NCI-H2029 (cell line): ENCODE measurements at places on chromosomes 1 and 21.

- DNase-seq, result no peak
These were observed 429.3 kb upstream of the RUNX1 start for GRCh38 chr21:35478161-35479064.

GRCh38 chr1:157167437-157167836, 29.2 kb upstream of the ETV3 start:
- DNase-seq, result no peak

DNA sequence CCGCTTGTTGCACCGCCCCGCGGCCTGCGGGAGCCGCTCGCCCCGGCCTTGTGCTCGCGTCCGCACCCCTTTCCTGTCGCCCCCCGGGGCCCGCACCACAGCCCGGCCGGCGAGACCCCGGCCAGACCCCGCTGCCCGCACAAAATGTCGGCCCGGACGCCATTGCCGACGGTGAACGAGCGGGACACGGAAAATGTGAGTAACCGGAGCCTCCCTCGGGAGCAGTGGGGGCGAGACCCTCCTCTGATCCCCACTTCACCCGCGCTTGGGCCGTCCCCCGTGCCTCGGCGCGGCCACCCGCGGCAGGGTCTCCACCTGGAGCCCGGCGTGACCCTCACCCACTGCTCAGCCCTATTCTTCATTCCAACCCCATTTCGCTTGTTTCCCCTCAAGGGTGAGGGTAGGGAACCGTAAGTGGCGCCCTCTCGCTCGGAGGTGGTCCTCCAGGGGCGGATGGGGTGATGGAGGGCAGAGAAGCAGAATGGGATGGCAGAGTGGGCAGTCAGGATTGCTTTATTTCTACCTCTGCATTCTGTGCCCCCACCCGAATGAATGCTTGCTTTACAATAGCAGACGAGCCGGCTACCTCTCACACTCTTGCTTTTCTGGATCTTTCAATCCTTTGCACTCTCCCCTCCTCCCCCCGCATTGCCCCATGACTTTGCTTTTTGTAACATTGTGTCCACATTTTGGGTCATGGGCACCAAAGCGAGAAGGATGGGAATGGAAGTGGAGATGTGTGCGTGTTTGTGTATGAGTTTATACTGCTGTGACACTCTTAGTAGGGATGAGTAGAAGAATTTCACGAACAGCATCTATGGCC, 954 bp downstream of the MARK1 start:
- no peak for DNase-seq

GRCh38 chr1:12407050-12407961, 177.5 kb downstream of the VPS13D start:
- DNase-seq, result no peak

- DNase-seq, result no peak
These were observed 910 bp downstream of the LCE3A start for GRCh38 chr1:152621993-152622392.

DNA sequence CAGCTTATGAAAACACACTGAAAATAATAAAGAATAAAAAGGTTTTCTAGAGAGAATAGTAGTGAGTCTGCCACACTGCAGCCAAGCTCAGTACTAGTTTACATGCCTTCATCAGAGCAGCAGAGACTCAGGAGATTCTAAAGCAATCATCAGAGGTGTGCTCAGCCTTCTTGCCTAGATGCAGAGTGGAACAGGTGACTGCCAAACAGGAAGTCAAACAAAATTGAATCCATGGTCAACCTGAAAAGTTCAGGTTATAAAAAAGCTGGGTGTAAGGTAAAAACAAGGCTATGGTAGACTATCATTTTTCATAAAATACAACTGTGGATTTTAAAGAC, 165.3 kb upstream of the C1orf105 start:
- DNase-seq, result no peak

DNA sequence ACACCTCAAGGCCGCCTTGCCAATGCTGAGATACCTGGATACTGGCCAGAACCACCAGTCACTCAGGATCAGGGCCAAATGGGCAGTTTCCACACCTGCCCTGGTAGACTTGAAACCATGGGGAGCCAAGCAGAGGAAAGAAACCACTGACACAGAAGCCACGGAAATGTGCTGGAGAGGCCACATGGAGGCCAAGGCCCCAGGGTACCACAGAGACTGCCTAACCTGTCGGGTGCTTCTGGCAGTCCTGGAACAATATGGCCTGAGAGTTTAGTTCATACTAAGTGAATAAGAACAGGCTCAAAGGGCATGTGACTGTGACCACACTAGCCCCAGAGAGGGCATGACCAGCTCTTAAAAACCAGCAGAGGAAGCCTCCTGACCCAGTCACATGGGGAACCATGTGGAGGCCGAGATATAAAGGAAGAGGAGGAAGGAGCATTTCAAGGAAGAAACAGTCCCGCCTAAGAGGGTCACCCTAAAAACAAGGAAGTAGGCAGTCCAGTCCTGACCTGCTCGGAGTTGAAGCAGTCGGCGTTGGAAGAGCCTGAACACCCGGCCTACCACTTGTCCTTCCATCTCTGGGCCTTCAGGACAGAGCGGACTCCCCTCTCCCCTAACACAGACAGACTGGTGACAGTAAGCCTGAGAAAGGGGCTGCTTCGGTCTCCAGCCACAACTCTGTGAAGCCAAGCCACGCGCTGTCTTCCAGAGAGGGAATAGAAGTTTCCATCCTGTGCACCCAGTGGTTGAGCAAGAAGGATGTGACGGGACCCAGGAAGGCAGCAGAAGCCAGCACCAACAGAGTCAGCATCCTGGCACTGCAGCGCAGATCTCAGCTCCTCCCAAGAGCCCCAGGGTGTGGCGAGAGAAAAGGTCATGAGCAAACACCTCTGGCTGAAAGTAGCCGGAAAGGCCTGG, at the start of gene DENND2D:
DENND2D (minus strand) TSS at position 766 of the 921 bp plus-strand sequence; CDS start at position 579, 187 bp downstream.
- DNase-seq, result no peak

DNA sequence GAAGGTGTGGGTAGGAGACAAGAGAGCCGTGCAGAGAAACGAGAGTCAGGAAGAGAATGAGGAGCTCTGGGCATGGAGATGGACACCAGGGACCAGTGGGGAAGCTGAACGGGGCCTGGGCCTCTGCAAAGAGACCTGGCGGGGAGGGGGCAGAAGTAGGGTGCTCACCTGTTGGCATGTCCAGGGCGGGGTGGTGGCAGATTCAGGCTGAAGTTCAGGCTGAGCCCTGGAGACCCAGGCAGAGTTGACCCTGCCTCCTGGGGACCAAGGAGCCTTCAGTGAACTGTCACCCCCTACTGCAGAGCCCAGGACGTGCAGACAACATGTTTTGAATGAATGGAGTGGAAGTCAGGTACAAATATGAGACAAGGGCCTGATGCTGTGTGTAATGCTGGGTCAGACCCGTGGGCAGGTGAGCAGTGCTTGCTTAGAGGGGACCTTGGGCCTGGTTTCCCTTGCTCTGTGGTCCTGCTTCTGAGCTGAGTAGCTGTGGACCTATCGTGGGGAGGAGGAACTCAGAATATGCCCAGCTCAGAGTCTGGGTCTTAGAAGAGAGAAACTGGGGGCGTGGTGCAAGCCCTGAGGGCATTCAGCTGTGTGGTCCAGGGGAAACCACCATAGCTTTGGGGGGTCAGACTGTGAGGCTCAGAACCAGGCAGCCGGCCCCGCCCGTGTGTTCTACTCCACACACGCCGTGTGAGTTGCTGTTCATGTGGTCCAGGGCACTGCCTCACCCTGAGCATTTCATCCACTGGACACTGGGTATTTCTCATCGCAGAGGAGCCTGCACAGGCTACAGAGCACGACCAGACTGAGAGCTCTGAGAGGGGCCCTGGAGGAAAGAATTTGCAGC, 21.3 kb upstream of the UMODL1 start:
- no peak for DNase-seq

GRCh38 chr1:30328401-30329262, 394.8 kb downstream of the MATN1 start:
- no peak for DNase-seq

DNA sequence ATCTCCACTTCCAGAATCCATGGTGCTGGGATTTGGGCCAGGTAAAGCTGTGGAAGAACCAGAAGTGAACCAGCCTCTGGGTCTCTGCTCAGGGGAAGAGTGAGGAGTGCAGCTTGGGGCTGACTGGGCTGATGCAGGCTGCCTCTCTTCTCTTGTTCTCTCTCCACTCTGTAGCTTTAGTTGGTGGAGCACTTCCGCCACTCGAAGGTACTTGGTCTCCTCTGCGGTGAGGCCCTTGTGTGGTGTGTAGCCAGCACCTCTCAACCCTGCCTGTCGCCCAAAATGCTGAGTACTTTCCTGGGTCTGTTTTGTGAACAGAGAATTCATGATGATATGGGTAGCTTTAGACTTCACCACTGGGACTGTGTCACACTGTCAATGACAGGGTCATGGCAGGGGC, 63.2 kb downstream of the URB2 start:
- DNase-seq, result no peak

DNA sequence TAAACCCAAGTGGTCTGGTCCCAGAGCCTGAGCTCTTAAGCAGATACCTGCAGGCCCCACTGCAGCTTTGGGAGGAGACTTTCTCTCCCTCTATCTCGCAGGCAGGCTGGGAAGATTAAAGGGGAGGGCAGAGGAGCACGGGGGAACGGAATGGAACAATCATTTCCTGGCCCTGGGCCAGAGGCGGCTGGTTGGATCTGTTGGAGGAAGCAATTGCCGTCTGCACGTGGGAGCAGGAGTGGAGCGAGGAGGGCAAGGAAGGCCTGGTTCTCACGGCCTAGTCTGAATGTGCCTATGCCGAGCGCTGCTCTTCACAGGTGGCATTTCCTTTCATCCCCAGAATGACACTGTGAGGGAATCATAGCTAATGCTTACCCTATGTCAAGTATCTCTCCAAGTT, 23.7 kb downstream of the NKAIN1 start:
- peak; percentile 64 for DNase-seq

DNA sequence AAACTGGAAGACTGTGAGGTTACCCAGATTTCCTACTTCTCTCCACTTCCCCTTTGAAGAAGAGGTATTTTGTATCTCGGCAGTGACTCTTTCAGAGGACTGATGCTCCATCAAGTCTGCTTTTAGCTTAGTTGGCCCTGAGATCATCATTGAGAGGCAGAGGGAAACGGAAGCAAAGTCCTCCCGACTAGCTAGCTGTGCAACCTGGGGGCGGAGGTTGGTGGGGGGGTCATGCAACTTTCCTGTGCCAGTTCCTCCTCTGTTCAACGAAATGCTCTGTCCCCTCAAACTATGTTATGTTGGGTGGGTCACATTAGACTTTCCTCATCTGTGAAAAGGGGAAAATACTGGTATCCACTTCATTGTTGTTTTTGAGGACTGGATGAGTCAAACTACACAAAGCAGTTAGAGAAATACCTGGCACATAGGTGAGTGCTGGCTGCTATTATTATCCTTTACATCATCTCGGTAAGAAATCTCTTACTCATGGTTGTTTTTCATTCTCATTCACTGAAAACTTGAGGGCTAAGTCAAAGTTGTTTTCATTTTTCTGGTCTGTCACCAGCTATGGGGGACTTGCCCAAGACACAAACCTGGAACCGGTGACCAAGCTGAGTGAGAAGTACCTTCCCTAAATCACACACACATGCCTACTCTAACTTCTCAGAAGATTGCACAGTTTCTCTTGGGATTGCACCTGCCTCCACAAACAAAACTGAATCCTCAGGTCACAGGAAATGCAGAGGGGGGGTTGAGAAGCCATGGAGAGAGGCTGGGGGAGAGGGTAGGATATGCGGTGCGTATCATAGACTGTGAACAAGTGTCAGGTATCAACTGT, 83.3 kb downstream of the ABCA4 start:
- DNase-seq, result no peak

DNA sequence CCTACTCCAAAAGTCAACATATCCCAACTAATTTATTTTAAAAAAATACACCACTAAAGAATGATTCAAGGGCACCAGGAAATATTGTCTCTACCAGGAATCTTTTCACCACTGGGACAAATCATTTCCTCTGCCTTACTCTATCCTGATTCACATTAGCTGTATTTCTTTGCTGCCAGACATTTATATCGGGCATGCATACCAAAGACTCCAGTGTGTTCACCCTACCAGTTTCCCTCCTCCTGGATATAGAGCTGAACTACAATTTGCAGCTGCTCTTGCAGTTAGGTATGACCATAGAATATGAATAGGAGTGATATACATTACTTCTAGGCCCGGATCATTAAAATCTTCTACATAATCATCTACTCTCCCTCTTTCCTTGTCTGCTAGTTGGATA, 7.6 kb downstream of the KCNJ6 start:
- DNase-seq, result no peak

GRCh38 chr1:56387071-56387740, 192.2 kb downstream of the PLPP3 start:
- DNase-seq, result peak; percentile 76

DNA sequence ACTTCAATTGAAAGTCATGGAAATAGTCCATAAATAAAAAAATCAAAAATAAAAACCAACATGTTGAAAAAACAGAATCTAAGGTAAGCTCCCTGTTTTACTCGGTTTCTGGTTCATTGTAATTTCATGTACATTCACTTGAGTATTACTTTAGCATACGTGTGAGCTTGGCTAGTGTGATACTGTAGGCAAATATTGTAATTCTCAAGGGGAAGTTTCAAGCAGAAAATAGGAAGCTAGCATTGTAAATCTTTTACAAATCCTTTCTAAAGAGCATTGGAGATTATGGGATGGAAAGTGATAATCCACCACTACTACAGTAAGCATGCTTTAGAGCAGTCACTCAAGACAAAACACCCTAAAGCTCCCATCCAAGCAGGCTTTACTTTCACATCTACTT, 3.3 kb upstream of the LPAR3 start:
- DNase-seq, result no peak

- DNase-seq, result no peak
These were observed 330.2 kb downstream of the RRAGC start for GRCh38 chr1:38529391-38529790.

- peak; percentile 18 for DNase-seq
These were observed 32.4 kb downstream of the ATP1A1 start for GRCh38 chr1:116405241-116406135.

DNA sequence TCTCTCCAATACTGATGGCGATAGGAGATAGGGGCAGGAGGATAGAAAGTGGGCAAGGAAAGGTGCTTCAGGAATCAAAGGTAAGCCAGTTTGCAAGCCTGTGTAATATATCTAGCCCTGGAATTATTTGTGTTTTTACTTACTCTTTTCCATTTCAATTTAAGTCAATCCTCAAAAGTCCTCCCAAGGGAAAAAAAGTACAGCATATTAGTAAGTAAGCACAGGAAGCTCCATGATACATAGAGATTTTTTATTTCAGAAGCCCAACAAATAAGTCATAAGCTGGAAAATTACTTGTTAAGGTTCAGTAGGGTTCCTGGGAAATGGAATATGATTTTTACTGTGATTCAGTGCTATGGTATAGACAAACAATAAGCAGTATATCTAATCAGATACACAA, 337.7 kb upstream of the DUSP10 start:
- no peak for DNase-seq

- no peak for DNase-seq
These were observed 120.7 kb downstream of the LEPR start for GRCh38 chr1:65541161-65541560.

DNA sequence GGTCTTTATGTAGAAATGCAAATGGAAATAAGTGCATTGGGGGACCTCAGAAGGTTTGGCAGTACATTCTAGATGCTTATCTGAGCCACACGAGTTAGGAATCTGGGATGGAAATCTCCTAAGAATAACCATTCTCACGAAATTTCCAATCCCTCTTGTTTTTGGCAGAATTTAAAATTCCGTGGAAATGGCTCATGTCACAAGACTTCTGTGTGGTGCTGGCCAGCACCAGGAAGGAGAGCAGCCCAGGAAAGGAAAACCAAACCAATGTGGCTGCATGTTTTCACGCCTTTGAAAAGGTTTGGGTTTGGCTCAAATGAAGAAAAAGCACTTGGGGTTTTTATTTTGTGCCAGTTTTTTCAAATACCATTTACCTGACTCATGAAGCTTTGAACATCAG, 80.1 kb upstream of the KCNK2 start:
- DNase-seq, result no peak
